CD4-positive, alpha-beta T cell (primary cell): ENCODE measurements at places on chromosomes 3 and 15.

GRCh38 chr15:82944056-82944455, 8.5 kb downstream of the HOMER2 start:
- DNase-seq = no peak

DNA sequence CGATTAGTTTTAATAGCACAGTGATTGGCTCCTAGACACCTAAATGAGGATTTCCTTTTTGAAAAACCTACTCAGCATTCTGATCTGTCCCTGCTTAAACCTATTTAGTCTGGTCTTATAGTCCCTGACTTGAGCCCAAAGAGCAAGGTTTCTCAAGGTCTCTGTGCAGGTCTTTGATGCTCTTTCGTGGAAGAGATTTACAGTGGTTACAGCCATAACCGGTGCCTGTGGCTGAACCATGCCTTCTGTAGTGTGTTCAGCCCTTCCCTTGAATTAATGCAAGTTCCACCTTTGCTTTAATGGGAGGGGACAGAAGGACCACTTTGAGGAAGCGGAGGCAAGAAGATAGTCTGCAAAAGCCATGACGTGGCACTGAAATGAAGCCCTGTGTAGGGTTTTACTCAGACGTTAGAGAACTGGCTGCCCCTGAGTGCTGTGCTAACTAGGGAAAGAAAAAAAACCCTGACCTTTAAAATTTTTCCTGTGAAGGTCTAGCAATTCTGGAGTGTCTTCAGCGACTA, 43.0 kb downstream of the ZBTB38 start:
- peak; percentile 14 for DNase-seq

DNA sequence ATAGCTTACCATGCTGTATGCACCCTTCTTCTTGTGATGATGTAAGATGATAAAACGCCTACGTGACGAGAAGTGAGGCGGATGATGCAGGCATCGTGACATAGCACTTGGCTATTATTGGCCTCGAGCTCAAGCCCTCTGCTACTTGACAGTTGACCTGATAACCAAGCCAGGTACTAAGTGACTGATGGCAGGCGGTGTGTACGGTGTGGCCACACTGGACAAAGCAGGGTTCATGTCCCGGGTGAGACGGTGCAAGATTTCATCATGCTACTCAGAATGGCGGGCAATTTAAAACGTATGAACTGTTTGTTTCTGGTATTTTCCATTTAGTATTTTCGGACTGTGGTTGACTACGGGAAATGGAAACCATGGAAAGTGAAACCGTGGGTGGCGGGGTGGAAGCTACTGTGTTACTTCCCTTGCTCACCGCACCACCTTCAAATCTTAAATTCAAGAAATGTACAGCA, 57.7 kb downstream of the SLC12A8 start:
- no peak for DNase-seq

- no peak for DNase-seq
These were observed 42.9 kb downstream of the PIAS1 start for GRCh38 chr15:68097029-68097428.

- DNase-seq = no peak
These were observed 193.6 kb downstream of the FAM43A start for GRCh38 chr3:194879126-194879877.

- DNase-seq = no peak
These were observed 559 bp downstream of the SENP5 start for GRCh38 chr3:196868297-196868661.

GRCh38 chr3:140794507-140794906, 116.6 kb downstream of the TRIM42 start:
- DNase-seq = no peak

DNA sequence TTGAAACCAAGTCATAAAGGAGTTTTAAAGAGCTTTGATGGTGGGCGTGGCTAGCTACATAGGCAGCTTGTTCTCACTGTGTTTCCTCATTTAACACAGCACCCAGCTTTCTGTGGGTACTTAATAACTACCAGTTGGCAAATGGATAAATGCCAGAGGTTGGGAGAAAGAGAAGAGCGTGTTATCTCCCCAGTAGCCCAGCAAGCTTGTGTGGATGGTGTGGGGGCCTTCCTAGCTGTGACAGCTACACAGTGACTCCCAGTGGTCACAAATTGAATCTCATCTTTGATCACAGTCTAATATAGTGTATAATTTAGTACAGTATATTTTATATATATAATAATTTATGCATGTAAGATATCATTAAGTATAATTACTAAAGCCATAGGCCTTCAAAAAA, 984.1 kb downstream of the EPHA3 start:
- DNase-seq = no peak
